Stimulated activated CD8-positive, alpha-beta memory T cell treated with anti-CD3 and anti-CD28 coated beads, Interleukin-4, amount 100 ng/mL, for 24 hours (primary cell): ENCODE measurements at places on chromosomes 7 and 10.

GRCh38 chr7:47066976-47067614 is 514.8 kb downstream of the TNS3 start:
- DNase-seq = no peak

DNA sequence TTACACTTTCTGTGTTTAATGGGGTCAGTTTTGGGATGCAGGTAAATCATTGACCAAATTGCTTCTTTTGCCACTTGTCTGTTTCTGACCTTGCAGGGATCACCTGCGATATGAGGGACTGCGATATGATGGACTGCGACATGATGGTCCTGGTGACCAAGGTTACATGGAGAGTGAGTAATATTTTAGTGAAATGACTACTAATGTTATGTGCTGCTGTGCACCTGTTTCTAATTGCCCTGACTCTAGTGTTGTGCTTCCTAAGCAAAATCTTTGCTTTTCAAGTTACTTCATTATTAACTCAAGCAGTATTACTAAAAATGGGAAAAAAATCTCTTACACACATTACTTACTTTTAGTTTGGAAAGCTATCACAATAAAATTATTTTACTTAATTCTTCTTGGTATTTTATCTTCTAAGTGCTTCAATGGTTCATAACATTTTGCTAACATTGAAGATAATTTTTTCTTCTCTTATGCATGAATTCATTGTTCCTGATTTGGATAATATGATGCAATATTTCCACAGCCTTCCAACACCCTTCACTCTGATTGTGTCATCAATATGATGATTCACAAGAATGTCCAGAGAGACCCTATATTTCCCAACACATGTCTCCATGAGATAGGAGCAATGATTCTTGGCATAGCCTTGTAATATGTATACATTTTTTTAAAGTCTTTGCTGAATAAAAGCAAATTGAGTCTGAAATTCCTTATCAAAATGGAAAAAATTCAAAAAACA is 306.2 kb upstream of the AKR1E2 start:
- no peak for DNase-seq

GRCh38 chr10:73871295-73872189 is 2.8 kb downstream of the CAMK2G start:
- no peak for DNase-seq

DNA sequence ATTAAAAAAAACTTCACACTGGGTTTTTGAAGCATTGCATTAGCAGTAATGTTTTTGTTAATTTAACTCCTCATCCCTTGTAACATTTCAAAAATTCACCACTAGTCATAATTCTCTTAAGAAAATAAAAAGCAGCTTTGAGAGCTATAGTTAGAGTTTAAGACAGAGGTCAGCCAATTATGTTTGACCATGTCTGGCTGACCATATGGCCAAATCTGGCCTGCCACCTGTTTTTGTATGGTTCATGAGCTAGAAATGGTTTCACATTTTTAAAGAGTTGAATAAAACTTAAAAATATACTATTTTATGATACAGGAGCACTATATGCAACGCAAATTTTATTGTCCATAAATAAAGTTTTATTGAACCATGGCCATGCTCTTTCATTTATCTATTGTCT is 73.0 kb upstream of the LRRTM3 start:
- DNase-seq = no peak

- DNase-seq = no peak
Observed at GRCh38 chr7:156496363-156496769, 144.2 kb upstream of the RNF32 start.

DNA sequence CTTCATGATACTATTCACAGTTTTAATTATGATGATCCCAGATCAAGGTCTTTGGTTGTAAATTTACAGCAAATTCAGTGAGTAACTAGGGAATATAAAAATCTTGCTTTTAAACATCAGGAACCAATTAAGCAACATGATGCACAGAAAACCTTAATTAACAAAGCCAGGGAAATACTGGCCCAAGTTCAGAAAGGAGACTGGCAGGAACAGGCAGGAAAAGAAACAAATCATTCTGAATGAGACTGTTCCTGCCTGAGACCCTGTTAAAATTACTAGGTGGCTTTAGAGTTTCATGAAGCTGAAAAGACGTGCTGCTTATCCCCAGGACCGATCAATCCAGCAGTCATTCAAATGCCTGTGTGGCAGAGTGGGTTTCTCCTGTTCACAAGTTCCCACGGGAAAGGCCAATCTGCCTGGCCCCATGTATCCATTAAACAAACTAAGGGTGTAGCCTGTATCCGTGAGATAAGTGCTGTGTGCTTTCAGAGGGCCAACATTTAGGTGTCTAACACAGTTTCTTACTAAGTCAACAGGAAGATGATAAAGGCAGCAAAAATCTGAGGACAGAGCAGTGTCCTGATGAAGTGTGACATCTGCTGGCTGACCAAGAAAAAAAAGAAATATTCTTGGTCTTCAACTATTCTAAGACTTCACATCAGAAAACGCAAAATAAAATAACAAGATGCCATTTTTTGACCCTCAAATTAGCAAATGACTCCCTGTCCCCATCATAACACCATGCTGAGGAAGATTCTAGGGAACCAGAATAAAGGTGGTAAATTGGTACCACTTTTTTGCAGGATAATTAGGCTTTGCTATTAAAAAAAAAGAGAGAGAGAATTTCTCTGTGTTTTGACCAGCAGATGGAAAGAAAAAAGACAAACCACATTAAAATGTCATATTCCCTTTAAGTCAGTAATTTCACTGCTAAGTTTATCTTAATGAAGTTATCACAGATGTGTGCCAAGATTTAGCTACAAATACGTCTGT is 34.2 kb downstream of the PUS7 start:
- no peak for DNase-seq

- no peak for DNase-seq
Observed at GRCh38 chr7:794671-795329, 37.5 kb upstream of the SUN1 start.

- DNase-seq = no peak
Observed at GRCh38 chr7:146659732-146660131, 543.1 kb downstream of the CNTNAP2 start.

DNA sequence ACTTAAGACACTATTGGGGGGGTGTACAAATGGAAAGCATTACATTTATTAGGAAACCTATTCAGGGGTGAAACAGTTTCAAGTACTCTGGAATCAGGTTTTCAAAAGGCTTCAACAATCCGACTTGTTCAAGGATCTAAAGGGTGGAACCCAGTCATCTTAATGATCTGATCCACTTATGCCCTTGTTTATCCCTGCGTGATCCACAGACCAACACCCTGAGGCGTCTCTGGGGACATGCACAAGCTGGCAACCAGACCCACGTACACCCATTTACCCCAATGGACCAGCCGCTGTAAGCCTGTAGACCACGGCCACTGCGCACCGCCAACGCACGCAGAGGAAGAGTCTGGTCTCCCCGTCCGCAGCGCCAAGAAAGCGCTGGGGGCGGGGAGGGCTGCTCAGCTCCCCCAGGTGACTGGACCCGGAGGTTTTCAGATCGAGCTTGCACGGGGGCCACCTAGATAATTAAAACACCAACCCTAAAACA is 13.4 kb downstream of the HNRNPF start:
- peak; percentile 21 for DNase-seq

DNA sequence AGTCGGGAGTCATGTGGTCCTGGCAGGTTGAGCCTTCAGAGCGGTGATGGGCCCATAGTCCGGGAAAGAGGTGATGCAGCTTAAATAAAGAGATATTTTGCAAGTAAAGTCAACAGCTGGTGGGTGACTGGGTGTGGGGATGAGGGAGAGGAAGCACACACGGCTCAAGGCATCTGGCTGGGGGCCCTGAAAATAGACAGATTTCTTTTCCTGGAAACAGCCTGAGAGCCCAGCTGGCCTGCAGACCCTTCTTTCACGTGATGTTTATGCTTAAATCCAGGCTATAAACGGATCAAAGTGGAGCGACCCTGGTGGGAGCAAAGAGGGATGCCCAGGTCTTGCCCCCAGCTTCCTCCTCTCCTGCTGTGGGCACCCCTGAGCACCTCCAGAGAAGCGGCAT is 149.1 kb downstream of the TEX36 start:
- no peak for DNase-seq

DNA sequence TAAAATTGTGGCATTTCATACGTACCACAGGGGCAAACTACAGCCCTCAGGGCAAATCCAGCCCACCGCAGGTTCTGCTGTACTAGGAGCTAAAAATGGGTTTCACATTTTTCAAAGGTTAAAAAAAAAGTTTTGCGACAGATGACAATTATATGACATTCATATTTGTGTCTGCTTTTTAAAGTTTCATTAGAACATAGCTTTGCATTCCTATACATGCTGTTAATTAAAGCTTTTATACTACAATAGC is 758 bp upstream of the PNPLA8 start:
- DNase-seq = no peak

DNA sequence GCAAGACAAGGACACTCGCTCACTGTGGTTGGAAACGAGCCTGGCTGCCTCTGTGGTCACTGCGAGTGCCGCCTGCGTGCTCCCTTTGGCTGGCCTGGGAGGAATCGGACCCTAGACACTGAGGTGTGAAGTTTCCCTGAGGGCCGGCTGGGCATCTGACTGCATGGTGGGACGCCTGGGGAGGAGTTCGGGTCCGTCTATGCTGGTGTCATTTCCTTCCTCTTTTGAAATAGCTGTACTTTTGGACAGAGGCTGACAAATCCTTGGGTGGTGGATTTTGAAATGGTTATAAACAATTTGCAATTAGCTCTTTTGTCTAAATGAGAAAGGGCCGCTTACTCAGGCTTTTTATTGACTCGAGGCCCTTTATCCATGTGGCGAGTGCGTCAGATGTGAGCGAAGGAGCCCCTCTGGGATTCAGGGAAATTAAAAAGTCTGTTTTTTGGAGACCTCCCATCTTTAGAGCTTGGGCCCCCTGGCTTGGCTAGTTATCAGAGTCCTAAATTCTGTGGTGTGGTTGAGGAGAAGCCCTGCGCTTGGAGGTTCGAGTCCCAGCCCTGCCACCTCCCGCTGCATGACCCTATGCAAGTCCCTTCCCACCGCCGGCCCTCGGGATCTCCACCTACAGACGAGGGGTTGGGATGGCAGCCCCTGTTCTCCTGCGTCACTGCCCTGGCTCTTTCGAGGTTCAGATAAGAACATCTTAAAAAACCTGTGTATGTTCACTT is 147.1 kb downstream of the RGS10 start:
- no peak for DNase-seq

GRCh38 chr7:156156734-156157408 is 344.6 kb upstream of the SHH start:
- DNase-seq = no peak

DNA sequence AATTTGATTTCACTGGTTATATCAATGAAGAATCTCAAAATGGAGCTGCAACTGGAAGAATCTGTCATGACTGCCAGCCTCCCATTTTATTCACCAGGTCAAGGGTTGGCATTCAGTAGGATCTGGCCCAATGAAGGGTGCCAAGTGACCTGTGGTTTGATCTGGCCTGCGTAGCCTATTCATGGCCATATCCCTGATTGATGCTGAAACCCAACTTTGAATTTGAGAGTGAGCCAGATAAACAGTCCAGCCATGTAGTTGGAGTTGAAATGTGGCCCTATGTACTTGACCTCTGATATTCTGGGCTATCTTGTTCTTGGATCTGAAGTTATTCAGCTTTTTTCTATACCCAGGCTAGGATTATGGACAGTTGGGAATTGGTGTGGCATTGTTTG is 1.5 kb downstream of the MKLN1 start:
- DNase-seq = no peak

DNA sequence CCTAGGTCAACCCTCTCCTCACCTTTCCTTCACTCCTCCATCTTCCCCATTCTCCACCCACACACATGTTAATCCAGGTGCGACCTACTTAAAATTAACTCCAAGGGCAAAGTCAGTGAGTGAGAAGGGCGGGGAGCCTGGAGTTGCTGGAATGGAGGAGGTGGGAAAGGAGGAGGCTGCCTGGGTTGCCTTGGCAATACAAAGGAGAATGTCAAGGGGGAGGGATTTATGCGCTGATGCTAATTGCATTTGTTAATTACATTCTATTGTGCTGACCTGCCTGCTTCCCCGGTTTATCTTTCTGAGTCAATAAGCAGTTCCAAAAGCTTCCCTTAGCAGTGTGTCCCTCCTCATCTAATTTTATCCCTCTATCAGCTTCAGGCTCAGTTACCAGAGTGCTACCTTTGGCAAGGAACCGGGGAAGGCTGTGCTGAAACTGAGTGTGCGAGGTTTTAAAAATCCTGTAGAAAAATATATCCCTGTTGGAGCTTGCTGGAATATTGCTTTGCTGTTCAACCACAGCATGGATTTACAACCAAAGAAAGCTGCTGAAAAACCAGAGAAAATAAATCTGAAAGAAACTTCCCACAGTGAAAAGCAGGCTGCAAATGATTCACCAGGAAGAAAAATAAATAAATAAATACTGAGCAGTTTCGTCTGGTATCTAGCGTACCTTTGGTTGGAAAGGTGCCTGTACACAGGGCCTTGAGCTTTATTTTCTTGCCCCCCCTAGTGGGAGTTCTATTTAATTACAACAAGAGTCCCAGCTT is 113.2 kb upstream of the DGKB start:
- no peak for DNase-seq

DNA sequence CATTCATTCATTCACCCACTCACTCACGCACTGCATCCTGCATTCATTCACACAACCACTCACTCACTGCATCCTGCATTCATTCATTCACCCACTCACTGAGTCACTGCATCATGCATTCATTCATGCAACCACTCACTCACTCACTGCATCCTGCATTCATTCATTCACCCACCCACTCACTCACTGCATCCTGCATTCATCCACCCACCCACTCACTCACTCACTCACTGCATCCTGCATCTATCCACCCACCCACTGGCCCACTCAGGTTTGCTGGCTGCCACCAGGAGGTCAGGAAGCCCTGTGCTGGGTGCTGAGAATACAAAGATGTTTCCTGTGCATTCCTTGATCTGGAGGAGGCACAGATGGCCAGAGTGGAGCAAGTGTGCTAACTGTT is 2.3 kb upstream of the SNX8 start:
- DNase-seq = no peak

- no peak for DNase-seq
Observed at GRCh38 chr7:96238976-96239766, 82.7 kb downstream of the SLC25A13 start.

DNA sequence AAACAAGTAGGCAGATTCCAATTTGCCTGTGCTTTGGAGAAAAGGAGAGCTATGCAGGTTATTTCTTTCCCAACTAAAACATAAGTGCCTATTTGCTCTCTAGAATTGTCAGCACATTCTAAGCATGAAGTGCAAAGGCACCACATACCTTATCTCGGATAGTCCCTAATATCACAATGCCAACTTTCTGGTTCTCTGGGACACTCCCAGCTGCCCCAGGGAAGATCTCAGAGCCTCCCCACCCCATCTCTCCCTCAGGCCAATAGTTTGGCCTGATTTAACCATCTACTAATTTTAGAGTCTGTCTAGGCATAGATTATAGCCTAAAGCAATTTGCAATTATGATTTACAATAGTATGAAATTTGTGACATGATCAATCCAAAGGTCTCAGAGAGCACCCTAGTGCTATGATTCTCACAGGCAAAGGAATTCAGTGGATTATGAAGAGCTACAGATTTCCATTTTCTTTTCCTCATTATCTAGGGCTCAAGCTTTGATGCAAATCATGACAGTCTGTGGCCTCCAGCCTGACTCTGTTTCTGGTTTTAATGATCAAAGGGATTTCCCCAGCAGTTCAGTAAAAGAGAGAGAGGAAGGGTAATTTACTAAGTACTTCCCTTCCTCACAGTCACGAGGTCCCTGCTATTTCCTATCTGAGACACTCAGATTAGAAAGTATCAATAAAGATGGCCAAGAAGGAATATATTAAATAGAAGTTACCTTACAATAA is 29.0 kb upstream of the IL6 start:
- no peak for DNase-seq

GRCh38 chr7:94395141-94396036 is 694 bp downstream of the COL1A2 start:
- DNase-seq = no peak

GRCh38 chr7:44222776-44223261 is 22.0 kb downstream of the YKT6 start:
- DNase-seq = no peak
